Nephron progenitor cell (in vitro differentiated cells): ENCODE measurements at places on chromosomes 4 and X.

GRCh38 chr4:148341980-148342800 is 100.0 kb downstream of the NR3C2 start:
- no peak for DNase-seq

- no peak for DNase-seq
These were observed 375.1 kb downstream of the FAT4 start for GRCh38 chr4:125689805-125690204.

GRCh38 chr4:55002431-55002830 is 123.0 kb downstream of the KDR start:
- DNase-seq = no peak

GRCh38 chr4:61079976-61080375 is 120.2 kb upstream of the ADGRL3 start:
- no peak for DNase-seq

DNA sequence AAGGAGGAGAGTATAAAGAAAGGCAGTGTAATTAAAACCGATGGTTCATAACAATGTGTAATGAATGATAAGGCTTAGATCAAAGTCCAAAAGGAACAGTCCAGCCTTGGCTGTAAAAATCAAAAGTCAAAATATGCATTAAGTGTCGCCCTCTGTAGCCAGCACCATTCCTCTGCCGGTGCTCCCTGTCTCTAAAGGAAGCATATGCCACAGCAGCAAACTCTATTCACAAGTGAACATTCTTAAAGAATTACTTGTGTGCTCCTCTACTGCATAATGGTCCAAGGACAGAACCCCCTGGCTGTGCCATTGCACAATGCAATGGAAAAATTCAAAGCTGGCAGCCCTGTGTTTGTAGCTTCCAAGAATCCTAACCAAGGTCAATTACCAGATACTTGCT is 16.3 kb upstream of the MBNL3 start:
- no peak for DNase-seq

GRCh38 chrX:22950269-22951266 is 49.2 kb upstream of the DDX53 start:
- DNase-seq = no peak

DNA sequence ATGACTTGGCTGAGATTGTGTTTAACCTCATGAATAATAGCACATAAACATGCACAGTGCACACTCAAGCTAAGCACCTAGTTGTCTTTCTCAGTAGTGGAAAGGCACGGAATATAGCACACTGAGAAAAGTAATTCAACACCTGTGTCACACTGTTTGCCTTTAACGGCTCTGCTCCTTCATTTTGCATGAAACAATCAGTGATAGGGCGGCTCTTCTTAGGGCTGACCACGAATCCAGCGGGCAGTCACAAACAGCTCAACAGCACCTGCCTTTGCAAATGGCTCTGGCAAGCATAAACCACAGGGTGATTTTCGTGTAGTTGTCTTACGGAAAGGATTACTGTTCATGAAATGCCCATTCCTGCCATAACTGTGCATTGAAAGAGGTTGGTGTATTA is 954.0 kb upstream of the TENM3 start:
- DNase-seq = no peak

- no peak for DNase-seq
These were observed 400.6 kb downstream of the IL15 start for GRCh38 chr4:142036795-142037583.
